ENCODE measurements at places on chromosomes 1 and 21. TPM values are rescaled to one million over a fixed set of nuclear protein-coding genes. Genes with fewer than 3 reads are reported as not detected.

Gene CELA3A
- not detected for total RNA-seq

Gene MYOG
- total RNA-seq = not detected

Gene DMRTA2
- not detected for total RNA-seq

Gene TMPRSS15
- total RNA-seq = 0.07 TPM

Gene LRRIQ3
- total RNA-seq = 0.50 TPM

Gene MAD2L2
- total RNA-seq = 70.5 TPM

Gene OR2M3
- not detected for total RNA-seq

Gene ZSWIM5
- total RNA-seq = not detected

Gene RAB3B
- total RNA-seq = 20.5 TPM

DNA sequence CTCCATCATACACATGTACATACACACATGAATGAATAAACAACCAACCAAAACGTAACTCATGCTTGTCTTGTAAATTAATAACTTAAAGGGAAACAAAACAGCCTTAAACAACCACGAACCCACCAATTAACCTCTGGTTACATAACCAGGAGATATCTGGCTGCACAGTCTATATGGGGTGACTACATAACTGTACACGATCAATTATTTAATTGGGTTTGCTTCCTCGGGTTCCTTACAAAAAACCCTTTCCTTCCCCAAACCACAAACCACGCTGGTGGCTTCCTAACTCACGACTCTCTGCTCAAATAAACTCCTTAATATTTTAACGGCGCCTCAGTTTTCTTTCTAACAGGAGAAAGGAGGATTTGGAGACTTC lies 744 bp downstream of the ZNF670 start:
- peak; percentile 4 for DNase-seq

GRCh38 chr1:21100481-21100921 lies 76.2 kb downstream of the EIF4G3 start:
- DNase-seq = no peak

DNA sequence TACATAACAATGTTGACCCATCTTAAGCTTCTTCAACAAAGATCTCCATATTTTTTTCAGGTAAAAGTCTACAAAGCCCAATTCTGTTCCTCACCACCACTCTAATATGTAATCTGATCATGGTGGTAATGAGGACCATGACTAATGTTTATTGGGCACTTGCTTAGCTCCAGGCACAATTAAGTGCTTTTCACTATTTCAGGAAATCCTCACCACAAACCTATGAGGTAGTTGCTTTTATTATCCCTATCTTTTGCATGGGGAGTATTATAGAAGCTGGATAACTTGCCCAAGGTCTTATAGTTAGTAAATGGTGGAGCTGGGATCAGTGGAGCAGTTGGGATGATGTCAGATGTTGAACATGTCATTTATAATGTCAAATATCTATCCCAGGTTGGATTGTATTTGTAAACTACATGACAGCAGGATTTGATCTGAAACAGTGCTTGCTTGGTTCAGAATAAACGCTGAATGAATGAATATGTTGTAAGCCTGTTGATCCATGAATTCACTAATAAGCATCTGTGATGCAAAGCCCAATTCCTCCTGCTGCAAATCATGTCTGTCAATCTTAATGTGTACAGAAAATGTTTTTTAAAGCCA lies 283.3 kb upstream of the ST6GALNAC5 start:
- no peak for DNase-seq

- DNase-seq = no peak
These were observed 245.3 kb upstream of the RAB4A start for GRCh38 chr1:229025576-229025975.

GRCh38 chr1:198986036-198986435 lies 347.2 kb downstream of the PTPRC start:
- DNase-seq = no peak

DNA sequence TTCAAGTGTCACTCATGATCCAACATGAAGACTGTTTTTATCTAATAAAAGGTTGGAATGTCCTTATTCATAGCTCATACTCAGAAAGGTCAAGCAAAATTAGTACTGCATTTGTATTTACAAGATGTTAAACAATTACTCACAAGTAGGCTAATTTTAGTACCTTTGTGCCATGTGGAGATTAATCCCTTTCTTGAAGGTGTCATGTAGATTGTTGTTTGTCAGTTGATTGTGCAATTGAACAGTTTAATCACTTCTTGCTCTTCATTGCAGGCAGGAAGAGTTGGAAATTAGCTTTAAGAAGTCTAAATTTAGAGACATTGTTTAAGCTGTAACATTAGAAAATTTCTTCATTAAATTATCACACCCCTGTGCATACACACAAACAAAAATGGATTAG lies 847.1 kb downstream of the KCNT2 start:
- no peak for DNase-seq

GRCh38 chr1:223109581-223110026 lies 33.4 kb downstream of the TLR5 start:
- no peak for DNase-seq

DNA sequence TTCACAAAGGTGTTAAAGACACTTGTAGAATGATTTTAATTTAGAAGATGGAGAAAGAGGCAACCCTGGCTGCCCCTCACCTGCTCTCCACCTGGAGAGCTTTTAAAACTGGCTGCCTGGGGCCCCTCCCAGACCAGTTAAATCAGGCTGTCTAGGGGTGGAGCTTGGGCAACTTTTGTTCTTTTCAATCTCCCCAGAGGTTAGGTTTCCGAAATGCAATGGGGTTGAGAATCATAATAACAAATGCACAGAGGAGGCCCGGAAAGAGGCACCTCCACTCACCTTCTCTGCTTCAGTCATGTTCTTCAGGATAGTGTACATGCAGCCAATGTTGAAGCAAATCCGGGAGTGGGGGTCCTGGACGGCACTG lies 400 bp downstream of the NCF2 start:
- DNase-seq = no peak

DNA sequence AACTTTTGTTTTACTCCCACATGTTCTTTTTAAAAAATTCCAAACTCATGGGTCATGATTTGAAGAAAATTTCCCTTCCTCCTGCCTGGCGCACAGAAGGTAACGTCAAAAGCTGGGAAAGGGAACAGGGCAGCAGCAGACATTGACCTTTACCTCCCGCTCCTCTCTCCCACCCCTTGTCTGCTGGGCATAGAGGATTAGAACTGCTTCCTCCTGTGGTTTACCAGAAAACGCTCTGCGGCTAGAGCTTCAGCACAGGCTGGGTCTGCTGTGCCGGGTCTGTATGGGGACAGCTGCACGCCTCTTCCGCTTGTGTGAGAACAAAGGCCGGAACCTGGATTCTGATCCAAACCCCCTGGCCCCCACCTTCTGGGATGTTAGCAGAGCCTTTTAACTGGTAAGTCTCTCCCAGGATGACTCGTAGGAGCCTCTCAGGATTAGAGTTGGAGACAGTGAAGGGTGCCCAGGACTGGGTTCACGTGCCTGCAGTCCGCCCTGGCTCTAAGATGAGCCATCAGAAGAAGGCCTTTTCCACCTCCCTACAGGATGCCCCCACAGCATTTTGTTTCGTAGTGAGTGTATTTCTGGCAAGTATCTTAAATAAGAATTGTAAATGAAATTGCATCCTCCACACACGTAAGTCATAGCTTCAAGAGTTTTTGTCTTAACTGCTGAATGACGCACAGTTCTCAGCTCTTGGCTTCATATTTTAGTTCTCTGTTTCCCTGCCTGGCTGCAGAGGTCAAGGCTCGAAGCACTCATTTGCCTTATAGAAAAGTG lies 5.2 kb downstream of the H6PD start:
- peak; percentile 93 for DNase-seq

- no peak for DNase-seq
These were observed 28.4 kb upstream of the C1orf159 start for GRCh38 chr1:1144122-1144842.

- no peak for DNase-seq
These were observed 20.4 kb downstream of the ATF3 start for GRCh38 chr1:212628813-212629415.

DNA sequence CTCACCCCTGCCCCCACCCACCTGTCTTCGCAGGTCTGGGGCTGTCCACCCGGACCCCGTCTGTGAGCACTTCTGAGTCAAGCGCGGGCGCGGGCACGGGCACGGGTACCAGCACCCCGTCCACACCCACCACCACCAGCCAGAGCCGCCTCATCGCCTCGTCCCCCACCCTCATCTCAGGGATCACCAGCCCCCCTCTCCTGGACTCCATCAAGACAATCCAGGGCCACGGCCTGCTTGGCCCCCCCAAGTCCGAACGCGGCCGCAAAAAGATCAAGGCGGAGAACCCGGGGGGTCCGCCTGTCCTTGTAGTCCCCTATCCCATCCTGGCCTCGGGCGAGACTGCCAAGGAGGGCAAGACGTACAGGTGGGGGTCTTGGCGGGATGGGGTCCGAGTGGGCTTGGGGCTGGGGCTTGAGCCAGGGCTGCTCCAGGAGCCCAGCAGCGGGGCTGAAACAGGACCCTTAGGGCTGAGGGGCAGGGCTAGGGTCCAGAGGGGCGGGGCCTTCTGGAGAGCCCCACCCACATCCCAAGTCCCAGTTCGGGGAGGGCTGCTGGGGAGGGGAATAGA lies 23.9 kb downstream of the ZNF362 start:
- no peak for DNase-seq

DNA sequence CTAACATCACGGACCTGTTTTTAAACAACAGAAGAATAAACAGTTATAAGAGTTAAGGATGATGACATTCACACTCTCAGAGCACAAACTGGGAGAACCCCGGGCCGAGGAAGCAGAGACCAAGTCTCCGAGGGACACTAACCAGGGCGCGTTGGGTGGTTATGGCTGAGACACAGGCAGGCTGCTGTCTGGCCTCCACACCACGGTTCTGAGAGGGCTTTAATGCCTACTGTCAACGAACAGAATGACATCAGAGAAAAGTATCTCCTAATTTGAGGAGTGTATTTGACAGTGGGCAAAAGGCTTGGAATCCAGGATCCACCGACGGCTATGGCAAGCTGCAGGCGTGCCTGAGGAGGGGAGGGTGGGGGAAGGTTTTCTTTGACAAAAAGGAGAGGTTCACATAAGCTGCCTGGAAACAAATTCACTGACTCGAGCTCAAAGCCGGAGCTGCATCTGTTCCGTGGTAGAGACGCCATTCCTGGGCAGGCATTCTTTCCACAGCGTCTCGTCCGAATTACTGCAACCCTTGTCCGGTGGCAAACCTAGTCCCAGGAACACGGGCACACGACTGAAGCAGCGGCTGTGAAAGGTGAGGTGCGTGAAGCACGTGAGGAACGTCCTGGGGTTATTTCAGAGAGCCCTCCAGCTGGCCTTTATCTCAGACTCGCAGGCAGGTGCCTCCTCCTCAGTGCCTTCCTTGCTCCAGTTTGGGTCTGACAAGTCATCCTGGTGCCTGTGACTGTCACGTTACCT lies 9.4 kb downstream of the POFUT2 start:
- no peak for DNase-seq

DNA sequence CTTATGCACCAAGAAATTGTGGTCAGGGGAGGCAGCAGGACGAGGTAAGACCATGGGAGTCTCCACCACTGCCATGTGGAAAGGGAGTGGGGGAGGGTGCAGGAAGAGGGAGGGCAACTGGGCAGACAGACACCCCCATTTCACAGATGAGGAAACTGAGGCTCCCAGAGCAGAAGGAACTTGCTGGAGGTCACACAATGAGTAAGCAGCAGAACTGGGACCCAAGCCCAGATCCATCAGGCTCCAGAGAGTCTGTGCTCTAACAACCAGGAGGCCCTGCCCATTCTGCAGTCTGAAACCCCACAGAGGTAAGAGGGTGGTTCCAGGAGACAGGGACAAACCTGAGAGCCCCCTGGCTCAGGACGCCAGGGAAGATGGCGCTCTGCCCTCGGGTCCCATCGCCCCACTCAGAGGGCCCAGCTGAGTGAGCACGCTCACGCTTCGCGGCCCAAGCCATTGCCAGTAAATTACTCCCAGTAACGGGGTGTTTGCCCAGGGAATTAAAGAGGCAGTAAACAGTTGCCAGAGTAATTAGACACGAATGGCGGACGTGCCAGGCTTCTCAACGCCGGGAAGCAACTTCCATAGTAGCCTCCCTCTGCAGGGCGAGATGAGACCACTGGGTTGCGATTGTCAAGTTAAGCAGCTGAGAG lies 59.2 kb downstream of the MATN1 start:
- DNase-seq = no peak

GRCh38 chr21:42330380-42331371 lies 15.5 kb upstream of the TFF3 start:
- no peak for DNase-seq
